ENCODE measurements at places on chromosomes 7 and 10.

DNA sequence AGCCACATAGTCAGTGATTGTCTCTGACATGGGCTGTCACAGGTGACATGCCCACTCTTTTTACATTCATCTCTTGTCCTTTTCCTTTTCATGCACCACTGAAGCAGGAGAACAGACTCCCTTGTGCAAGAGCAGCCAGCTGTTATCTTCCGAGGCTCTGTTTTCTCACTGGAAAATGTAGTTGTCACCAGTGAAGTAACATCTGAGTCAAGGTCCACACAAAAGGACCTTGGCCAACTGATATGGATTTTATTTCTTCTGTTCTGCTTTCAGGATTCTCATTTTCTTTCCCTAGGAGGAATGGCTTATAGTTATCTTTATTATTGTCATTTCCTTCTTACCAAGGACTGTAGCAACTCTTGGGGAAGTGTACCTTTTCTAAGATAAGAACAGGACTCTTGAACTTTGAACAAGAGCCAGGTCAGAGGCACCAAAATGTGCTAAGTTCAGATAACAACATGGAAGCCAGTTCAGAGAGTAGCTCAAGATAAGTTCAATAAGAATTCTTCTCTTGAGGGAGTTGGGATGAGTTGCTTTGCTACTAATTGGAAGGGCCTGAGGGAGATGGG lies 22.7 kb downstream of the AVPI1 start:
- no peak for DNase-seq

DNA sequence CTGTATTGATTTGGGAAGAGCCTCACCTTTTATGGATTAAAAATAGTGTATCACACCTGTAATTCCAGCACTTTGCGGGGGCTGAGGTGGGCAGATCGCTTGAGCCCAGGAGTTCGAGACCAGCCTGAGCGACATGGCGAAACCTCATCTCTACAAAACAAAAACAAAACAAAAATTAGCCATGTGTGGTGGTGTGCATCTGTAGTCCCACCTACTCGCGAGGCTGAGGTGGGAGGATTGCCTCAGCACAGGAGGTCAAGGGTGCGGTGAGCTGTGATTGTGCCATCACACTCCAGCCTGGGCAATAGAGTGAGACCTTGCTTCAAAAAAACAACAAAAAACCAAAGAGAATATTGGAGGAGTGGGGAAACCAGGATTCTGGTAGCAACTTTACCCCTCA lies 79.6 kb downstream of the LRMDA start:
- DNase-seq, result no peak

GRCh38 chr7:727806-728460 lies 852 bp upstream of the PRKAR1B start:
- no peak for DNase-seq

GRCh38 chr10:92010047-92010735 lies 86.6 kb downstream of the BTAF1 start:
- no peak for DNase-seq

DNA sequence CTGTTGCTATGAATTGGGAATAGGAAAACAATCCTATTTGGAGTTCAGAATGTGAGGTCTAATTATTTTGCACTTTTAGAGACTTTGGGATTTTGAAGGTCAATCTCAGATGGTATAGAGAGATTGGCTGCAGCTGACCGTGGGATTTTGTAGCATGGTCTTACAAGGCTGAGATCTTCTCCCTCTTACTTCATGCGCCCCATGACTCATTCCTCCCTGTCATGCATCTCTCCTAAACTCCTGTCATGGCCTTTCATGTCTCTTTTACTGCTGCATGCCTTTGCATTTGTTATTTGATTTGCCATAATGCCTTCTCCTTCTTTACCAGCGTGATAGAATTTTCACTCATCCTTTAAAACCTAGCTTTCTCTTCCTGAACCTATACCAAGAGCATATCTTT lies 133.1 kb downstream of the BBS9 start:
- no peak for DNase-seq

GRCh38 chr10:132429281-132430230 lies 32.6 kb downstream of the PWWP2B start:
- DNase-seq, result no peak

DNA sequence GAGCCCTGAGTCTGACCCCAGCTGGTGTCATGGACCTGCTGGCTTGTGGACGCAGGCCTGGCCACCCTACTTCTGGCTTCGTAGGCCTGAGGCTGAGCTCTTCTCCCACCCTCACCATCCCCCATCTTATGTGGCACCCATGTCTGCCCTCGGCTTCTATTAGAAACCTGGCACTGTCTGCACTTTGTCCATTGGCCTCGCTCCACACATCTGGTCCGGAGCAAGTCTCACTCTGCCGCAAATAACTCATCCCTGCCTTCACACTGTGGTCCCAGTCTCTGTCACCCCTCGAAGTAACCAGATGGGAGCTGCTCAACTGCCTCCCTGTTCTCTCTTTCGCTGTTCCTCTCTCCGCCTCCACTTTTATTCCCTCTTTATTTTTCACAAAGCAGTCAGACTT lies 78.6 kb downstream of the TRRAP start:
- DNase-seq, result no peak

GRCh38 chr7:123622660-123623386 lies 21.2 kb downstream of the ASB15 start:
- no peak for DNase-seq

GRCh38 chr7:108652886-108653285 lies 83.2 kb downstream of the DNAJB9 start:
- no peak for DNase-seq

- DNase-seq, result no peak
Measured at GRCh38 chr10:118792526-118792925, 37.8 kb upstream of the CACUL1 start.

GRCh38 chr10:107032700-107033401 lies 131.7 kb downstream of the SORCS1 start:
- DNase-seq, result no peak

GRCh38 chr10:132303361-132304115 lies 4.2 kb downstream of the STK32C start:
- DNase-seq, result no peak

DNA sequence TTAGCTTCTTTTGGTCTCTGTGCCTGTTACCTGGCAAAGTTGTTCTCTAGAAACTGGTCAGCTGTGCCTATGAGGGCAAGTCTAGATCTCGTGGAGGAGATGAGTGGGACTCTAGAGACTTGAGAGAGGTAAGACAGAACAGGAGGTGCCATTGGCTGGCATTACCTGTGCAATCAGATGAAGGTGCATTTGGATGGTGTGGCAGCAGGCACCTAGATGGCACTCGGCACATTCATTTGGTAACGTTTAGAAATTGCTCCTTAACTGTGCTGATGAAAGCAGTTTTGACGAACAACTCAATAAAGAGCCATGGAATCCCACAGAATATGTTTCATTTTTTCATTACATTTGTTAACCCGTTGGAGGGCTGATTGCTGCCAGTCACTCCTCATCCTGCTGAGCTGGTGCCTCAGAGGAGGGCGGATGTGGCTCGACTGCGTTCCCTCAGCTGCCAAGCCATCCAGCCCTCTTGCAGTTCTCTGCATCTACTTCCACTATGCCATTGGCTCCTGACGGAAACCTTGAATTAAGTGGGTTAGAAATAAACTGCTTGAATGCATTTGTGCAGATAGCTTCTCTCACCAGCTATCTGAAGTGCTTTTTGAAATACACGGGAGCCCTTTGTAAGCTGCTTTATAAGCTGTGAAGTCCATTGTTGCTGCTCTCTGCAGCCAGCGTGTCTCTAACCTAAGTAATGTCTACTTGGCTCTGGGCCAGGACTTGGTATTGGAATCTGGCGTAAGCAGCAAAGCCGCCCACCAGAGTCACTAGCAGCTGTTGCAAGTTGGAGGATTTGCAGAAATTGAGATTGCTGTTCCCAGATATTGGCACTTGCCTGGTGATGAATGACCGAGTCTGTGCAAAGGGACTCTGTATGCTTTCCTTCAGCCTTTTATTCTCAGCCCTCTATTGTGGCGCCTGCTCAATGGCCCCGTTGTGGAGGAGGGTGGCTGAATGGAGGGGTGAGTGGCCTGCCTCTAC lies 87.4 kb downstream of the LRRC4 start:
- no peak for DNase-seq

DNA sequence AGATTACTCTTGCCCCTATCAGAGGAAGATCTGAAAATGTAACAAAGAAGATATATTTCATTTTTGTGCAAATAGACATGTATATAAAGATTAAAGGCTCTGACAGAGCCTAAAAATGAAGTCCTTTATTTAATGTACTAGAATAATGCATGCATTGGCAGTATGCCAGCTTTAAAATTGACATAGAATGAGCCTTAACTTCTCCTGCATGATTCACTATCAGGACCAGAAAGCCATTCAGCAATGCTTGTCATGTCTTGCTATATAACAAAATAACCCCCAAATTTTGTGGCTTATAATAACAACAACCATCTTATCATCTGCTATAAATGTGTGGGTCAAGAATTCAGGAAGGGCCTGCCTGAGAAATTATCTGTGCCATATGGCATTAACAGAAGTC lies 411.9 kb downstream of the GRM8 start:
- no peak for DNase-seq

GRCh38 chr7:159175792-159176191 lies 31.1 kb upstream of the VIPR2 start:
- DNase-seq, result no peak

GRCh38 chr10:69438536-69439349 lies 12.5 kb upstream of the TSPAN15 start:
- DNase-seq, result no peak

GRCh38 chr7:121303422-121304101 lies 25.2 kb upstream of the WNT16 start:
- DNase-seq, result peak; percentile 21

- no peak for DNase-seq
Measured at GRCh38 chr10:122227754-122228153, 43.3 kb upstream of the BTBD16 start.

DNA sequence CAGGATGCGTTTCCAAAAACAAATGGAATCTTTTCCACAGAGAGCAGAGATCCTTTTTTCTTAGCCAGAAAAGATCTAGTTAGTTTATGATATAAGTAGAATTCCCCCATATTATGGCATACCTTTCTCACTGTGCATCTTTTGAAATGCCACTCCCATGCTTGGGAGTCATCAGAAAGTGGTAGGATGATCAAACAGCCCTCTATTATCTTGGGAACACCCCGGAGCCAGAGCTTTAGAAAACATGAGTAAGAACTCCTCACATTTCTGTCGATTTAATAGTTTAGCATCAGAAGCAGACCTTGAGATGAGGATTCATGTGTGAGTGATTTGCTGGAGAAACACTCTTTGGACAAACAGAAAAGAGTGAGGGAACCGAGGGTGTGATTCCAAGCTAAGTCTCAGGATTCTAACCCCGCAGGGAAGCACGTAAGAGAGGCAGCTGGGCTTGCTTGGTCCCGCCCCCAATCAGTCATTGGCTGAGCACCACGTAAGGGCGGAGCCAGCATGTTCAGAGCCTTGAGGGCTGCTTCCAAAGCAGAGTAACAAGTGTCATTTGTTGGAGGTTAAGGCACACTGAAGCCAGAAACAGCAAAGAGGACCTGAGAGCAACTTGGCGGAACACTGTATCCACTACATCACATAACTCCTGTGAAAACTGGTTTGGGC lies 43.7 kb upstream of the NXPH1 start:
- peak; percentile 87 for DNase-seq

DNA sequence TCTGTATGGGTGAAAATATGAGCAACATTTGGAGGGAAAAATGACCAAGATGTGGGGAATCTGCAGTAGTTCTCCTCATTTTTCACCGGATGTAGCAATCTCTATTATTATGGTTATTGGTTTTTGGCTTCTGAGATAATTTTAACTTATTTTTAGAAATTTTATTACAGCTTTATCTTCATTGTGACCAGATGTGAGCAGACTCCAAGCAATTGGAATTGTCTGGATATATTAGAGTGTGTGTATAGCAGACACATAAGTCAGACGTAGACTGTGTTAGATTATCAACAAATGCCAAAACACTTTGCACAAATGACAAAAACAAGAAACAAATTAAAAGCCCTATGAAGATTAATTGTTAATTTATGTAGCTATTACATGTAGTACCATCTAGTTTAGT lies 249.1 kb downstream of the DNAJB9 start:
- DNase-seq, result no peak

DNA sequence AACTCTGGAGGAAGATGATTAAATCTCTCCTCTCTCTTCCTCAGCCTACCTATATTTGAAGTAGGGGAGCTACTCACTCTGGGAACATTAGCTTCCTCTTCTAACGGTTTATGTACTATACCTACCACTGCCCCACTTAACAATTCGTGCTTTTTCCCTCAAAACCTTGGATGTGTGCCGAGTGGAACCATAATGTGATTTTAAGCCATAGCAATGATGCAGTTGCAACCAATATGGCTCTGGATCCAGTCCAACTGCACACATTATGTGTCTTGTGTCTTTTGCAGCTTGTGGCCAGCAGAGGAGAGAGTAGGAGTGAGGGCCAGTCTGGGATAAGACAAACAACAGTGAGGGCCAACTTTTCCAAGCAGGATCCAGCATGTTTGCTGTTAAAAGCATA lies 170.7 kb downstream of the GATA3 start:
- DNase-seq, result no peak

DNA sequence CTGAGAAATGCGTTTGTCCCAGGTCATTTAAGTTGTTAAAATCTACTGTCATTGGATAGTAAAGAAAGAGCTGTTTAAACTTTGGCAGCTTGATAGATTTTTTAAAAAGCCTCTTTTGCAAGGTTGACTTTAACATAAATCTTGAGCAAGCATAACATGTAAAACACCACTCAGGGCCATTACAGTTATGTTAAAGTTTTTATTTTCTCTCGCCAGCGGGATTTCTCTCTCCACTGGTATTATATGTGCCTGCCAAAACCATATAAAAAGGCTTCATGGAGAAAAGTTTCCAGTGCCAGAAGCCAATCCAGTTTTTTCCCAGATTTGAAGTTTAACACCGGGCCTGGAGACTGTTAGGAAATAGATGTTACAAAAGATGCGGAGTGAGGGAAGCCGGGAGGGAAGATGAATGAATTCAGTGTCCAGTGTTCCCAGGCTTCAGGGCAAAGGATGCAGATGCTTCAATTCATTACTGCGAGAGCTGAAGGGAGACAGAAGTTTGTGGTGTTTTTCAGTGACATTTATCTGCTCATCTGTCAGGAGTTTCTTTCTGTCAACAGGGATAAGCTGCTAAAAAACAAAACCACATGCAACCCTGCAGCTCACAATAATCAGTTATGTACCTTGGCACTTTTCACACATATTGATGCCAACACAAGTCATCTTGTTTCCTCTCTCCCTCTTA lies 155.5 kb downstream of the SPAG6 start:
- DNase-seq, result no peak

- no peak for DNase-seq
Measured at GRCh38 chr7:46545790-46546189, 624.7 kb upstream of the IGFBP3 start.

GRCh38 chr10:37872283-37872682 lies 14.9 kb upstream of the ZNF248 start:
- DNase-seq, result no peak

- no peak for DNase-seq
Measured at GRCh38 chr7:152751449-152752141, 8.0 kb upstream of the ACTR3B start.

All from WTC11 (cell line).